Endodermal cell (in vitro differentiated cells): ENCODE measurements at places on chromosomes 4 and X. TPM values are rescaled to one million over a fixed set of nuclear protein-coding genes. Genes with fewer than 3 reads are reported as not detected.

DNA sequence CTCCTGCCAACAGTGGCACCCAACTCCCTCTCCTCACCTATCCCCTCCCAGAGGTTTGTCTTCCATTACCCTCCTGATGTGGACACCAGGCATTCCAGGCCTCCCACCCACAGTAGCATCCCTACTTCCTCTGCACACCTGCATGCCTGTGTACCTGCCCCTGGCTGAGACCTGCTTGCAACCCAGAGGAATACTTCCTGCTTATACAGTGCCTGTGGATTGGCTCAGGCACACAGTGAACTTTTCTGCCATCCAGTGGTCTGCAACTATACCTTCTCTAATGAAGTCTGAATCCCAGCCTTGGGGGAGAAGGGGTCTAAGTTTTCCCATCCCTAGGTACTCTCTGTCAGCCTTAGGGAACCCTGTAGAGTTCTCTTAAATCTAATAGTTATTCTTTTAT lies 169.9 kb downstream of the IQCM start:
- peak; percentile 76 for DNase-seq

The TKTL2 gene
- total RNA-seq = not detected in 3 replicates

GRCh38 chrX:25083661-25084060 lies 67.9 kb upstream of the ARX start:
- no peak for DNase-seq

GRCh38 chr4:137655302-137655701 lies 123.0 kb upstream of the PCDH18 start:
- DNase-seq = no peak

GRCh38 chrX:130105244-130105643 lies 5.1 kb downstream of the ELF4 start:
- DNase-seq = no peak

DNA sequence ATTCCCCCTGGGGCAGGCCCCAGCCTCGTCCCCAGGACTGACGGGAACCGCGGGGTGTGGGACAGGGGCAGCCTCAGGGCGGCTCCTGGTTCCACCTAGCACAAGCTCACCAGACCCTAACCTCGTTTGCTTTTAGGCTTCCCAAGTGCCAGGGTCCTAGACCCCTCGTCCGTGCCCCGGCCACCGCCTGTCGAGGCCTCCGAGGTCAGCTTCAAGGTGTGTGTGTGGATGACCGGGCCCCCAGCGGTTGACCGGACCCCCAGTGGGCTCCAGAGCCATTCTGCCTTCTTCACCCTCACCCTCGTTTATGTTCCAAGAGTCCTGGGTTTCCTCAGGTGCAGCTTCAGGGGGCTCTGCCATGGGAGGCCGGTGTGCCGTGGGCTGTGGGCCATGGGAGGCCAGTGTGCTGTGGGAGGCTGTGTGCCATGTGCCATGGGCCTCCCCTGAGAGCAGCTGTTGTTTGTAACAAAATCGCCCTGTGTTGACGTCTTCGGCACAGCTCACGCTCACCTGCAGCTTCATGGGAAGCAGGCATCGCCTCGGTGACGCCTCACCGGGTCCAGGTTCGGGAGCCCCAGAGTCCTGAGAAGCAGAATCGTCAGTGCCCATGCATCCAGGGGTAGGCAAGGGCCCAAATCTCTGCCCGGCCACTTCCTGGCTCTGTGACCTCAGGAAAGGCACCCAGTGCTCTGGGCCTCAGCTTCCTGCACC lies 43.0 kb upstream of the HMX1 start:
- peak; percentile 34 for DNase-seq

DNA sequence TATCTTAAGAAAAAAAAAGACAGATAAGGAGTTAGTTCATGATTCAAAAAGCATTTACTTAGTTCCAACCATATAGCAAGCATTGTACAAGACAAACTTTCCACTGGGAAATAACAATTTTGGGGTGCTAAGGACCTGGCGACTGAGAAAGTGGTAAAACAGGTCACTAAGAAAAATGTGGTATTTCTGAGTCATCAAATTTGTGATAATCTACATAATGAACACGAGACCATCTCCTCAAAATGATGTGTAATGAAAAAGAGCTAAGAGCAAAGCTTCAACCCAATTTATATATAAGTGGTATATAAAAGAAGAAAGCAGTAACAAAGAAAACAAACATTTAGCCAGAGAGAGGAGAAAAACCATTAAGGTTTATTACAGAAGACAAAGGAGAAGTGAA lies 72.3 kb downstream of the FBXW7 start:
- DNase-seq = no peak
